ENCODE measurements at places on chromosomes 1 and 21.

- DNase-seq, result no peak
Observed at GRCh38 chr1:145805057-145805456, 18.8 kb downstream of the RNF115 start.

- DNase-seq, result no peak
Observed at GRCh38 chr1:36014722-36015220, 69.1 kb upstream of the TEKT2 start.

DNA sequence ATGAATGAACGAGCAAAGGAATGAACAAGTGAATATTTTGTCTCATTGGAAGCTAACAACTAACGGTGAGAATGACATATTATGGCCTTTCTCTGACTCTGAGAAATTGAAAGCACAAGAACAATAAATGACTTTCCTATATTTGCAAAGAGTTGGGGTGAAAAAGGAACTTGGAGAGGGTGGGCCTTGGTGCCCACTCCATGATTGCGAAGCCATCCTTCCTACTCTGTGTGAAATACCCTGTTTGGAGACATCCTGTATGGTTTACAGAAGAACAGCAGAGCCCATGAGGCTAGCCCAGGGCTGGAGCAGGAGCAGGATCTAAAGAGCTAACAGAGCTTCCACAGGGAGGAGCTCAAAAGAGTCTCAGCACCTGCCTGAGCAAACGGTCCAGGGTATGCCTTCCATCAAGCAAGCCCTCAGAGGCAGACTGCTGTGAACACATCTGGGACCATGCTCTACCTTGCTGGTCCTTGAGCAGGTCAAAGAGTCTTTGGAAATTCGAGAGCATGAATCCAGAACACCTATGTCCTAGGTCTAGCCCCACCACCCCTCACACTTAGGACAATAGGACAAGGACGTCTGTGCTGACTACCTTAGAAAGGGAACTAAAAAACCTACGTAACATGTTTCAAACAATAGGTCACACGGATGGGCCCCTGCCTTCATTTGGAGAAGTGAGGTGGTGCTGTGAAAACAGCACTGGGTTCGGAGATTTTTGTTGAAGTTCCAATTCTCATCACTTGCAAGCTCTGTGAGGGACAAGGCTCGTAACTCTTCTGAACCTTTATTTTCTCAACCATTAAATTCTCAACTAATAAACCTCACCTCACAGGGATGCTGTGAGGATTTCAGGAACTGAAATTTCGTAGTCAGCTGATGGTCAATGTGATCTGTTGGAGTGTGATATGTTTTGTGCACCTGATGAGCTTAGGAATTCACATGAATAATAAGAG is 377.4 kb downstream of the RRAGC start:
- no peak for DNase-seq

- no peak for DNase-seq
Observed at GRCh38 chr1:41048540-41048939, 27.0 kb upstream of the SLFNL1 start.

DNA sequence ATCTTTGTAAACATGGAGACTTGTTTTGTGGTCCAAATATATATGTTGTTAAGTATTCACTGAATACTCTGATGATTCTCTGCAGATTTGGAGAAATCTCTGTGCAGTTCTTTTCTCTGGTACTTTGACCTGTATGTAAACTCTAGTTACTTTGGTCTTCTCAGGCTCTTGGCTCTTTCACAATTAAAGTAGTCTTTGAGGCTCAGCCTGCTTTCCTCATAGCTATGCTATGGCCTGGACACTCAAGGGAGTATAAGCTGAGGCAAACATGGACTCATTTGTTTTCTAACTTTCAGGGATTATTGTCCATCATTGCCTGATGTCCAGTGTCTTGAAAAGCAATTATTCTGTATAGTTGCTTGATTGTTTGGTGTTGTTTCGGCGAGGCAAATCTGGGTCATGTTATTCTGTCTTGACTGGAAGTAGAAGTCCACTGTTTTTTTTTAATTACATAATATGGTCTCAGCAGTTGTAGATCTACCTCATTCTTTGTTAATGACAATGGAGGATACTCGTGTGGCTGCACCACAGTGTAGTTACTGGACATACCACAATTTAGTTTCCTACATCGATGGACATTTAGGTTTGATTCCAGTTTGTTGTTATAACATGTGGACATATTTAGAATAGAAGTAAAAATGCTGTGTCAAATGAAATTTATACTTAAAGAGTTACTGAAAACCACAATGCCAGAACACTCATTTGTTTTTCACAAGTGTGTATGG is 9.2 kb downstream of the PTBP2 start:
- DNase-seq, result no peak

- no peak for DNase-seq
Observed at GRCh38 chr1:37999430-38000232, 5.7 kb downstream of the FHL3 start.

DNA sequence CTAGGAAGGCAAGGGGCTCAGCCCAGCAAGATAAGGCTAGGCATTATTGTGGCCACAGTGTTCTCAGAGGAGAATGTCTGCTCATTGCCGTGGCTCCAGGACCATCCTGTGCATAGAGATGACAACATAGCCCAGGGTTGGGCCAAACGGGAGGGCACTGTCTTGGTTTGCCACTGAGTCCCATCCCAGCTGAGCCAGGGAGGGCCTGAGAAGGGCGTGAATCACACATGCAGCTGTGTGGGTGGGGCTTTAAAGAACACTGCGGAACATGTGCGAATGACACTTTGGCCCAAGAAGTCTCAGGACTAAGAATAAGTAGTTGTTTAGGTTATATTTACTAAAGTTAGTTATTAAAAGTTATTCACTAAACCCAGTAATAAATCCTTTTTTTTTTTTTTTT is 18.5 kb downstream of the CHAF1B start:
- DNase-seq, result no peak

- DNase-seq, result no peak
Observed at GRCh38 chr21:35408401-35408800, 359.3 kb upstream of the RUNX1 start.

Measured in stimulated activated CD4-positive, alpha-beta T cell treated with anti-CD3 and anti-CD28 coated beads, TNF-alpha, amount 100 ng/mL, for 48 hours (primary cell).